Muscle of back (tissue), 13 donors: ENCODE measurements at places on chromosomes 16 and 17. TPM values are rescaled to one million over a fixed set of nuclear protein-coding genes. Genes with fewer than 3 reads are reported as not detected.
A peak's percentile ranks its signal among the peaks of the same experiment; 100 is the strongest.

Gene HSF4
- polyA plus RNA-seq = 8.6 TPM

Gene OR2C1
- polyA plus RNA-seq = not detected

Gene MSLN
- polyA plus RNA-seq = 1.2 TPM

Gene SCNN1B
- polyA plus RNA-seq = 0.12 TPM

Gene SYT17
- 6.5 TPM for polyA plus RNA-seq

Gene CDH11
- 48.7 TPM for polyA plus RNA-seq

DNA sequence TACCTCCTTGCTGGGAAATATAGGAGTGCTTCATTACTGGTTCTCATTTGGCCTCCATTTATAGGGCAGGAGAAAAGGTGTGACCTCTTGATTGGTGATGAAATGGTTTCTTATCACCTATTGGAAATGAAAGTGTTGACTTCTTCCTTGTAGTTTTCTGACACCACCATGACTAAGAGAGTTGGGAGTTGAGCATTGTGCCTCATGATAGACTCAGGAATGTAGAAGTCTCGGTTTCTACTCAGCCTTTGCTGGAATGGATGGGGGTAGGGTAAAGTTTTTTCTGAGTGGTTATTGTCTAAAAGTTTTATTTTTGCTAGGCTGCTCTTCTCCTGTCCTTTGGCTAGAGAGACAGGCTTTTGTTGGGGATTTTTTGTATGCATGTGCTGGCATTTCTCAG is 117.4 kb downstream of the PHKB start:
- DNase-seq = no peak

DNA sequence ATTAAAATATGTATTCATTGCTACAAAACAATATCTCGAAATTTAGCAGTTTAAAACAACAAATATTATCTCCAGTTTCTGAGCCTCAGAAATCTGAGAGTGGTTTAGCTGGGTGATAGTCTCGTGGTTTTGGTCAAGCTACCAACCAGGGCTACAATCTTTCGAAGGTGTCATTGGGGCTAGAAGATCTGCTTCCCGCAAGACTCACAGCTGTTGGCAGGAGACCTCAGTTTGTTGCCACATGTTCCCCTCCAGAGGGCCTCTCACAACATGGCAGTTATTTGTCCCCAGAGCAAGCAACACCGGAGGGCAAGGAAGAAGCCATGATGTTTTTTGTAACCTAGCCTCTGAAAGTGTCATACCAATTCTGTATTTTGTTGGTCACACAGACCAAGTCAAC is 12.0 kb upstream of the BCAS3 start:
- DNase-seq = no peak

DNA sequence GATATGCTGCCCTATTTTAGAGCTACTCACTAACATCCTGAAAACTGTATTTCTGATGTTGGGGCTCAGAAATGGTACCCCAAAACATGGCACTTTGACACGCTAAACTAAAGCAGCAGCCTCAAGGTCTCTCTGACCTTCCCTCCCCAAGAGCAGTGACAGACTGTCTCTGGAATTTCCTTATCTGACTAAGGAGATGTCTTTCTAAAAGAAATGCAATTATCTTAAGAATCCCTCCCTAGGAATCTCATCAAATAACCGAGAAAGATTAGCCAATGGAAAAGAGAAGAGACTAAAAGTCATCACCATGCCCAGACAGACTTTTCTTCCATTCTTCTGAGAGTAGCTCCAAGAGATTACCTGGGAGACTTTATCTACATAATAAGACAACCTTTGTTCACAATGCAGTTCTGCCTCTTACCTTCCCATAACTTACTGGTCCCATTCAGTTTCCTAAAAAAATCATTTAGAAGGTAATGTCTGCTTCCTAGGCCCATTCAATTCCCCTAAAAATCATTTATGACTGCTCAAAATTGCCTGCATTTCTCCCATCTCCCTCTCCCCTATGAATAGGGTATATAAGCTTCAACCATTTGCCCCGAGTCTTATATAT is 123.9 kb downstream of the CPPED1 start:
- DNase-seq = no peak

DNA sequence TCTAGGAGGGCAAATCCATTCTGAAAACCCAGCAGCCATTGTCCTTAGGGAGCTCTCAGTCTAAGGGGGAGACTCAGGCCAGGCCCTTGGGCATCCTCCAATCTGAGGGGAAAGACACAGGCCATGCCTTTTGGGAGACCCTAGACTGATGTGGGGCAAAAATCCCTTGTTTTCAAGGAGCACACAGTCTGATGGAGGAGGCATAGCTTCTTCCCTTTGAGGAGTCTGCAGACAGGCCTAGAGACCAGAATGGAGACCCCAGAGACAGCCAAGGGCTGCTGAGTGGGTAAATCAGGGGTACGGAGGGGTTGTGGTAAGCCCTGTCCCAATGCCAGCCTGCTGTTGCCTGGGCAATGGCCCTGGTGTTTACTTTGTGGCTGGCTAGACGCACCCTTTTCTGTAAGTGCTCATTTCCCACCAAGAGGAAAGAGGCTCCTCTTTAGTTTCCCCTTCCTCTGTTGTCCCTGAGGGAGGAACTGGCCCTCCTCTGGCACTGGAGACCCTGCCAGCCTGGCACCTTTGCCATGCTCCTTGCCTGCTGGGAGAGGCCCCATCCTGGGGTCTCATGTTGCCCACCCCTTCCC is 19.3 kb downstream of the ARHGAP23 start:
- no peak for DNase-seq

DNA sequence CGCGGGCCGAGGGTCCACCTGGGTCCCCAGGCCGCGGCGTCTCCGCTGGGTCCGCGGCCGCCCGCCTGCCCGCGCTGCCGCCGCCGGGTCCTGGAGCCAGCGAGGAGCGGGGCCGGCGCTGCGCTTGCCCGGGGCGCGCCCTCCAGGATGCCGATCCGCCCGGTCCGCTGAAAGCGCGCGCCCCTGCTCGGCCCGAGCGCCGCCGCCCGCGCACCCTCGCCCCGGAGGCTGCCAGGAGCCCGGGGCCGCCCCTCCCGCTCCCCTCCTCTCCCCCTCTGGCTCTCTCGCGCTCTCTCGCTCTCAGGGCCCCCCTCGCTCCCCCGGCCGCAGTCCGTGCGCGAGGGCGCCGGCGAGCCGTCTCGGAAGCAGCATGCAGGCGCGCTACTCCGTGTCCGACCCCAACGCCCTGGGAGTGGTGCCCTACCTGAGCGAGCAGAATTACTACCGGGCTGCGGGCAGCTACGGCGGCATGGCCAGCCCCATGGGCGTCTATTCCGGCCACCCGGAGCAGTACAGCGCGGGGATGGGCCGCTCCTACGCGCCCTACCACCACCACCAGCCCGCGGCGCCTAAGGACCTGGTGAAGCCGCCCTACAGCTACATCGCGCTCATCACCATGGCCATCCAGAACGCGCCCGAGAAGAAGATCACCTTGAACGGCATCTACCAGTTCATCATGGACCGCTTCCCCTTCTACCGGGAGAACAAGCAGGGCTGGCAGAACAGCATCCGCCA is 504 bp downstream of the FOXC2 start:
- no peak for DNase-seq

- peak; percentile 59 for DNase-seq
These were observed 67.7 kb downstream of the NDEL1 start for GRCh38 chr17:8503368-8503767.

DNA sequence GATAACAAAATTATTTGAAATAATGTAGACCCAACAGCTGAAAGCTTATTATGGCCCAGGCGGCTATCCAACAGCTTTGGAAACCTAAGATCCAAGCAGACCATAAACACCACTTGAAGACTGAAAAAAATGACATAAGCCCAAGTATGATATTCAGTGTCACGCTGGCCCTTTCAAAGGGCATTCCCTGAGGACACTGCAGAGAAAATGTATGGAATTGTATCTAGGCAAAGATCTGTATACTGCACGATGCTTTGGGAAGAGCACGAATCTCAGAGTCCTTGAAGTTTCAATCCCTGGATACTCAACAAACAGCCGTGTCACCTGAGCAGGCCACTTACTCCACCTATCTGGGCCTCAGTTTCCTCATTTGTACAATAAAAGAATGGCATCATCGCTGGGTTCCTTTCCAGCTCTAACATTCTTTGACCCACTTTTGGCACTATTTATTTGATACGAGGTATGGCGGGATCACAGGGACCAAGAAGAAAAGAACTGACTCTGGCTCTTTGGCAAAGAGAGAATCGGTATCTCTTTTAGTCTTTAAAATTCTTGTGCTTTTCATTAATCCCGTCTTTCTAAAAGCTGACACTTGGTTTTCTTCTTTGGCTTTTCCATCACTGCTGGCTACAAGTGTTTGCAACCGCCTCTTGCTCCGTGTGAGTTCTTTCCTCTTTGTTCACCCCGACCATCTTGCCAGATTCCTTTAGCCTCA is 1.2 kb downstream of the STAT5B start:
- no peak for DNase-seq

- no peak for DNase-seq
These were observed 27.4 kb upstream of the LYRM9 start for GRCh38 chr17:27920569-27920968.

DNA sequence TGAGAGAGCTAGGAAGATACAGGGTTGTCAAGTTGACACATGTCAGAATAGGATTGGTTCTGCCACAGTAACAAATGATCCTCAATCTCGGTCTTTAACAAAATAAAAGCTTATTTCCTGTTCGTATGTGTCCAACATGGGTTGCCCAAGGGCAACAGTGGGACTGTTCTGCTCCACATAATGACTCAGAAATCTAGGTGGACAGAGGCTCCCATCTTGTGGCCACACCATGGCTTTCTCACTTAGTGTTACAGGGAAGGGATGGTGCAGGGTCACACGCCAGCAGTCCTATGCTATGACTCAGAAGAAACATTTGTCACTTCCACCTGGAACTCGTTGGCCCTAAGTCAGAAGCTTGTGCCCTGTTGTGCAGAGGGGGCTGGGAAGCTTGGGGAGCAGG is 364.9 kb downstream of the SNX29 start:
- DNase-seq = peak; percentile 19

GRCh38 chr17:58096892-58097291 is 13.7 kb downstream of the DYNLL2 start:
- no peak for DNase-seq

DNA sequence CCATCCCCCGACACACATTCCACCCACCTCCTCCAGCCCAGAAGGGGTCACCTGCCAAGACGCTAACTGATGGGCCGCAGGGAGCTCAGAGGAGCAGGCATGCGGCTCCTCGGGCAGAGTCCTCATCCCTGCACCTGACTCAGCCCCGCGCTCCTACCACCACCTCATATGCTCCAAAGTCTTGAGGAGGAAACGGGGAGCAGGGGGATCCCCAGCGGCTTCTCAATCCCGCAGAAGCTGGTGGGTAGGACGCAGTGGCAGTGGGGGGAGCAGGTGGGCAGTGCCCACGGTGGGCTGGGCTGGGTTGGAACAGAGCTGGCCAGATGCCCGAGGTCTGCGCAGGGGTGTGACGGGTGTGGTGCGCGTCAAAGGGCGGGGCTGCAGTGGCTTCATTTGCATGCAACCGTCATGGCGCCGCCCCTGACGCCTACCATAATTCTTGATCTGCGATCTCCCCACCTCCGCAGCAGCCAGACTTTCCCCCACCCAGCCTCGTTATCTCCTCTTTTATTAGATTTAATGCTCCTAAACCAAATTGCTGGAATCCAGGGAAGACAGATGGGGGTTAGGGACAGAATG is 39.0 kb upstream of the EMP2 start:
- peak; percentile 48 for DNase-seq

DNA sequence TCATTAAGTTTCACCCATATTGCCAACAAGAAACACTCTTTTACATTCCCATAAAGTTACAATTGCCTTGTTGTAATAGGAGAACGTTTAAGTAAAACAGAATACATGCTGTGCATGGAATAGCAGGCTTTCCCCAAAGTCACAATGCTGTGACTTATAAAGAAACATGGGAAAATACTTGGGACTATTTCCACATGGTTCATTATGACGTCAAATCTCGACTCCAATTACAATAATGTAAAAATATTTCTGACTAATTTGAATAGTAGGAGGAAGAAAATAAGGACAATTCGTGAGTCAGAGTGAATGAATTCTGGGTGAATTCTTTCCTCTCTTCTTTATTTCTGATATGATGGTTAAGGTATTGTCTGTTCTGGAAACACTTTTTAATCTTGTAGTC is 52.8 kb downstream of the CDH11 start:
- DNase-seq = no peak

DNA sequence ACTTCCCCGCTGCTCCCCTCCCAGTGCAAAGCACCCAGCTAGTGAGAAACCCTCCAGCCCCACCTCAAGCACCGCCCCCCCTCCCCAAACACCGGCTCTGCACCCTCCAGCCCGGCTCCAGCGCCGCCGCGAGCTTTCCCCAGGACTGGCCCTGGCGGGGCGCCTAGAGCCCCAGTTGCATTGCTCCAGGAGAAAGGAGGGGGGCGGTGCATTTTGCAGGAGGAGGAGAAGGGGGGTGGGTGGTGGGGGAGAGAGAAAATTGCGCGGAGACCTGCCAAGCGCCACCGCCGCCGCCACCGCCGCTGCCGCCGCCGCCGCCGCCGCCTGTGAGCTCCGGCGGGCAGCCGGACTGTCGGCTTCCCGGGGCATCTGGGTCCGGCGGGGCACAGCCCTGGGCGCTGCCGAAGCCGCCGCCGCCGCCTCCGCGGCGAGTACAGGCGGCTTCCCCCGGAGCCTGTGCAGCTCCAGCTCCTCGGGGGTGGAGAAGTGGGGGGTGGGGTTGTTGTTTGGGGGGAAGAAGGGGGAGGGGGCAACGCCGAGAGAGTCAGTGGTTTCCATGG is 333 bp upstream of the NOG start:
- DNase-seq = peak; percentile 77

DNA sequence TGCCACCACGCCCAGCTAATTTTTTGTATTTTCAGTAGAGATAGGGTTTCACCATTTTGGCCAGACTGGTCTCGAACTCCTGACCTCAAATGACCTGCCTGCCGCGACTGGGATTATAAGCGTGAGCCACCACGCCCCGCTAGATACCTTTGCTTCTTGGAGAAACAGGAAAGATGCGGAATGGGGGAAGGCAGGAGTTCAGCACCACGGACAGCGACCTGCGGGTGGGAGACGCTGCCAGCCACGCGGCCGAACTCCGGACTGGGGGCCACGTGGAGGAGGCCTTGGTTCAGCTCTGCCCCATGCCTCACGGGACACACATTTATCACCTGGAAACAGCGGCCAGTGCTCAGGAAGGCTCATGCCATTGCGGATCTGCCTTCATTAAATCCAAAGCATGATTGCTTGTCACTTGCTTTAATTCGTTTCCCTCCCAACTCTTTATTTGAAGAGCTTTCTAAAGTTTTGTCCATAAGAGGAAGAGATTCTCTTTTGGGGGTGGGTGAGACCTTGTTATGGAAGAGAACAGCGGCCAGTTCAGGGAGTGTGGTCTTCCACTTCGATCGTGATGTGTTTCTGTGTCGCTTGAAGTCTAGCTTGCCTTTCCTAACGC is 219.9 kb downstream of the ENGASE start:
- peak; percentile 83 for DNase-seq
